ENCODE measurements at places on chromosomes 2 and 18.
A peak's percentile ranks its signal among the peaks of the same experiment; 100 is the strongest.

GRCh38 chr2:182230561-182230960, 196.3 kb downstream of the PDE1A start:
- H3K27ac ChIP-seq: no peak overlapping the region
- no peak overlapping the region for H3K4me3 ChIP-seq
- H3K36me3 ChIP-seq: no peaks in the 10 kb centered on the region
- H3K4me1 ChIP-seq: no peaks in the 10 kb centered on the region

DNA sequence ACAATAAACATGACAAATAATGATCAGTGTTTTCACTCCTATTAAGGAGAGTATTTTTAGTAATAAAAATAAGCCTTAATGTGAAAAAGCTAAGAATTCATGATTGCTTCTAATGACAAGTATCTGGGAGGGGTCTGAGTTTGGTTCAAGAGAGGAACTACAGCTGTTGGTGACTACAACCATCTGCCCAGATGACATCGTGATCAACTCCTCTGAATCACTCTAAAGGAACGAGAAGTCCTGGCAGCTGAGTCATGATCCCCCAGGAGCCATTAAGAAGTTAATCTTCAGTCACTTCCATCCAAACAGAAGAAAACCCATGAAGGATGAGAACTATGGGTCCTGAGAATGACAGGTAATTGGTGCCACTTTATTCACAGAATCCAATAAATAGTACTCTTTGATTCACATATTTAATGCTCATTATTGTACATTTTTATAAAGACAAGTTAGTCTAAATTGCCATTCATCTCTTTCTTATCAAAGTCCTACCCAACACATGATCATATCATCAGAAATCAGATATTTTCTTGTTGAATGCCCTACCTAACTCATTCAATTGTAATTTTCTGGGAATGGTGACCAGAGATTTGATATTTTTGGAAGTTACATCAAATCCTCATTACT, 6.8 kb downstream of the TFPI start:
- DNase-seq: peak; percentile 70
- H3K27me3 ChIP-seq: no peaks in the 10 kb centered on the region
- no peaks in the 10 kb centered on the region for H3K36me3 ChIP-seq
- no peak overlapping the region for H3K27ac ChIP-seq
- no peak overlapping the region for H3K4me3 ChIP-seq
- peaks cover 5% of the 10 kb centered on the region for H3K4me1 ChIP-seq

DNA sequence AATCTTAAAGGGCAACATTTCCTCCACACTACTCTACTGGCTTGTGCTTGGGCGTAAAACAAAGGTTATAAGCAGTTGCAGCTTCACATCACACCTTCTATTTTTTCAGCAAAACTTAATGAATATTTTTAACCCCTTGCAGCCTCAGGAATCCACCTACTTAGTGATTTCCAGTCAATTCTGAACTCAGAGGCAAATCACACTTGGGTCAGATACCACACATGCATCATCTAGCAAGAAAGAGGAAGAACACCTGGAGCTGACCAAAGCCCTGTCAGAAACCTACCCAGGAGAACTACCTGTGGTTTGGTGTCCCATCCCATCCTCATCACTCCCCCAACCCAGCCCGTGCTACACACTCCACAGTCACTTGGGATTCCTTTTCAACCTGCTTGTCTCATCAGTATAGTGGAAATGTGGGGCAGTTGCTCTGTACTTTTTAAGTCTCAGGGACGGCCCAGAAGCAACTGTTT, 25.5 kb downstream of the PIAS2 start:
- peaks cover 28% of the 10 kb centered on the region for H3K36me3 ChIP-seq
- no peak overlapping the region for H3K4me3 ChIP-seq
- DNase-seq: no peak
- H3K27me3 ChIP-seq: no peaks in the 10 kb centered on the region
- H3K27ac ChIP-seq: no peak overlapping the region

- H3K27me3 ChIP-seq: no peaks in the 10 kb centered on the region
- DNase-seq: no peak
Measured at GRCh38 chr18:76251691-76252090, 243.4 kb downstream of the ZNF516 start.

- H3K4me3 ChIP-seq: no peak overlapping the region
- H3K36me3 ChIP-seq: no peaks in the 10 kb centered on the region
- no peaks in the 10 kb centered on the region for H3K4me1 ChIP-seq
Measured at GRCh38 chr2:40466332-40466906, 14.5 kb upstream of the SLC8A1 start.

DNA sequence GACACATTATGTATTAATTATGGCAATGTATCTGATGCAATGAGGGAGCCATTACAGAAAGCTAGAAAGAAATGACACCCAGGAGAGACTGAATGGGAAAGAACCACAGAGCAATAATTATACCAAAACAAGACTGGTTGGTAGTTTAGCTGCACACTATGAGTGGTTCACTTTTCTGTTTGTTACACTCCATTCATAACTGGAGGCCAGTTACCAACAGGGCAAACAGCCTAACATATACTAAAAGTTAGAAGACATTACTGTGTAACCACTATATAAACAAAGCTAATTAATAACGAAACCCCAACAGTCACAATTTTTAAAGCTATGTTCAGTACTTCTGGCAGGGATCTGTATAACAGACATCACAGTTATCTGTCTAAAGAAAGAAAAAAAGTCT, 49.4 kb downstream of the NBAS start:
- peaks cover 31% of the 10 kb centered on the region for H3K36me3 ChIP-seq
- no peak overlapping the region for H3K27ac ChIP-seq
- no peak overlapping the region for H3K4me3 ChIP-seq
- no peaks in the 10 kb centered on the region for H3K27me3 ChIP-seq
- DNase-seq: no peak
- no peaks in the 10 kb centered on the region for H3K4me1 ChIP-seq

DNA sequence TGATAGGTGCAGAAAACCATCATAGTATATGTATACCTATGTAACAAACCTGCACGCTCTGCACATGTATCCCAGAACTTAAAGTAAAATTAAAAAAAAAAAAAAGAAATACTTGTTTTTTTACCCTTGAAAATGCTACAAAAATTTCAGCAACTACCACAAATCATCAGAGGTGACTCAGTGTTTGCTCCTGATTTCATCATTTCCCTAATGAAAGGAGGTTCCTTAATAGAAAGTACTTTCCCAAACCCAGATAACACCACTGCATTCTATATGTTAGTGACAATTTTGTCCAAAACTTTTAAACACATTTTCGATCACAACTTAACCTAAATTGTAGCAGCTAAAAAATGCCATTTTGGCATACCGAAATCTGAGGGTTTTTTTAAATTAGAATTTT, 163.3 kb downstream of the SLC39A10 start:
- H3K27me3 ChIP-seq: no peaks in the 10 kb centered on the region
- no peaks in the 10 kb centered on the region for H3K36me3 ChIP-seq
- no peak for DNase-seq
- H3K27ac ChIP-seq: no peak overlapping the region
- H3K4me1 ChIP-seq: no peaks in the 10 kb centered on the region

DNA sequence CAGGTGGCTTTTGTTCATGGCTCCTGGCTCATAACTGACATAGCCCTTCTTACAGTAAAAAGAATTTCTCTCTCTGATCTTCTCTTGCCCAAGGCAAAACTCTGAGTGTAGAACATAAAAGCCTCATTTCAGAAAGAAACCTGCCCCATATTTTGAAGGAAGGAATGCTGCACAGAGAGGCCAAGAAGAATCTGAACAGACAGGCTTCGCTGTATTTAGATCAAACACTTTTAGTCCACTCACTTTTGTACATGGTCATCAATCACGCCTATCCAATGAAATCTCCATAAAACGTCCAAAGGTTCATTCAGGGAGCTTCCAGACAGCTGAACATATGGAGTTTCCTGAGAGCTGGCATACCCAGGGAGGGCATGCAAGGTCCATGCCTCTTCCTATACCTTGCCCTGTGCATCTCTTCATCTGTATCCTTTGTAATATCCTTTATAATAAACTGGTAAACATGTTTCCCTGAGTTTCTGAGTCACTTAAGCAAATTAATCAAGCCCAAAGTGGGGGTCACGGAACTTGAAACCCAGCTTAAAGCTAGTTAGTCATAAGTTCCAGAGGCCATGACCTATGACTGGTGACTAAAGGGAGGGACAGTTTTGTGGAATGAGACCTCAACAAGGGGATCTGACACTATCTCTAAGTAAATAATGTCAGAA, 62.5 kb upstream of the TMEM247 start:
- no peaks in the 10 kb centered on the region for H3K36me3 ChIP-seq
- H3K27me3 ChIP-seq: no peaks in the 10 kb centered on the region
- no peak overlapping the region for H3K4me3 ChIP-seq
- no peaks in the 10 kb centered on the region for H3K4me1 ChIP-seq
- H3K27ac ChIP-seq: no peak overlapping the region

DNA sequence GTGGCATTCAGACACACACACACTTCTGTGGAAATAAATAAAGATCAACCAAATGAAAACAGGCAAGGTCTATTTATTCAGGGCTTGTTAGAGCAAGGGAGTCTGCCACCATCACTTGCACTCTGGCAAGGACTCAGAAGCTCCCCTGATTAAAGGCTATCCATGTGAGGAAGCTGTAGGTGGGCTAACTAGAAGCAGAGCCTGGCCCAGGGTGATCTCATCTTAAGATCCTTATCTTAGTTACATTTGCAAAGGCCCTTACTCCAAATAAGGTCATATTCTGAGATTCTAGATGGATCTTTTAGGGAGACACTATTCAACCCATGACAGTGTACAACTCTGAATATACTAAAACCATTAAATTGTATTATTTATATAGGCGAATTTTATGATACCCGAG, 190.0 kb upstream of the SRD5A2 start:
- H3K36me3 ChIP-seq: no peaks in the 10 kb centered on the region
- H3K27me3 ChIP-seq: no peaks in the 10 kb centered on the region
- DNase-seq: no peak
- H3K4me3 ChIP-seq: no peak overlapping the region
